SHP77 treated with DMSO at 0.1 percent for 48 hours (cell line): ENCODE measurements at places on chromosomes 3 and 15.

DNA sequence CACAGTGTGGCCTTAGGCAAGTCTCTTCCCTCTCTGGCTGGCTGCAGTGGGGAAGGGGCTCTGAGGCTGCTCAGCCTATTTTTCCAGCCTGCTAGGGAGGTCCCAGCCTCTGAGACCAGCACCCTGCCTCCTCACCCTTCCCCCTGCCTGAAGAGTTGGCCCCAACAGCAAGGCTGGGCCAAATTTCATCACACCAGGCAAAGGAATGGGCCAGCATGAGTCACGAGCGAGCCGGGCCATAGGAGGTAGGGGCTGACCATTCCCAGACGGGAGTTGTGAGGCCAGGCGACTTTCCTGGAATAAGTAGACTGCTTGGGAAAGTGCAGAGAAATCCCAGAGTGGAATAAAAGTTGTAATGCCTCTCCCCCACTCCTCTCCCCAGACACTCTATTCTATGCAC is 5.7 kb upstream of the FBLN2 start:
- no peak for DNase-seq

- no peak for DNase-seq
Measured at GRCh38 chr3:66789580-66790237, 208.4 kb upstream of the KBTBD8 start.

GRCh38 chr3:13869761-13870343 is 10.0 kb downstream of the WNT7A start:
- DNase-seq = no peak

DNA sequence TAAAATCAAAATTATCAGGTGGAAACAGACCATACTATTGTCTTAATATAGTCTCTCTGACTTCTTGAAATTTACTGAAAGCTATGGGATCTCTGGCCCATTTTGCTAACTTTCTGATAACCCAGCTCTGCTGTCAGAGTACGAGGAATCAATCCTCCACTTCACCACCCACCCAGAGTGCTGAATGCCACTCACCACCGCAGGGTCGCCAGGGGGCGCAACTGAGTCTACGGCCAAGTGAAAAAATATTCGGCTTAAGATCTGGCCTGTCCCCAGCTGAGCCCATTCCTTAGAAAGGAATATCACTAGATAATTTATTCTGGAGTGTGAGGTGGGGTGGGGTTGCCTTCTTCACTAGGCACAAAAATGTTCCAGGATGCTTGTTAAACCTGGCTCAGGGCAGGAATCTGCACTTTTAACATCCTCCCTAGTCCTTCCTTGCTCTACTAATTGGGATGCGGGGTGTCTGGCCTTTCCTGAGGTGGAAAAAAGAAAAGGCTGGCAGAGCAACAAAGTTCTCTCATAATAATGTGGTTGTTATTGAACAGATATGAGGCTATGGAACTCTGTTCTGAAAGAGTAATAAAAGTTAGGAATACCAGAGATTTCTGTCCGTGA is 520.6 kb downstream of the MFSD1 start:
- DNase-seq = no peak

- DNase-seq = no peak
Measured at GRCh38 chr15:31307270-31308184, 19.1 kb upstream of the KLF13 start.

GRCh38 chr3:177212756-177213155 is 15.5 kb upstream of the TBL1XR1 start:
- DNase-seq = no peak

DNA sequence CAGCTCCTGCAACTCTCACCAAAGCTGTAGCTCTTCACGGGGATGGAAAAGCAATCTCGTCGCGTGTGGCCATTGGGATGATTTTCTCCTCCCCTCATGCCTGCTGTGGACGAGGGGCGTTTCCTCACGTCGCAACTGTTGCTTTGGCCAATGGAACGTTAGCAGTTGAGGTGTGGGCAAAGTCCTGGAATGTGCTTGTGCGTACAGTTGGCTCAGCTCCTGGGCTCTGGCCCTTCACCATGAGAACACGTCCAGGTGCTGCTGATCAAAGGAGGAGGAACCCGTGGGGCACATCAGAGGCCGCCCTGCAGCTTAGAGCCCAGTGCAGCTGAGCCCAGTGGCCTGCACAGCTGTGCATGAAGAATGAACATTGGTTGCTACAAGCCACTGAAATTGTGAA is 186.1 kb downstream of the TJP1 start:
- DNase-seq = no peak

DNA sequence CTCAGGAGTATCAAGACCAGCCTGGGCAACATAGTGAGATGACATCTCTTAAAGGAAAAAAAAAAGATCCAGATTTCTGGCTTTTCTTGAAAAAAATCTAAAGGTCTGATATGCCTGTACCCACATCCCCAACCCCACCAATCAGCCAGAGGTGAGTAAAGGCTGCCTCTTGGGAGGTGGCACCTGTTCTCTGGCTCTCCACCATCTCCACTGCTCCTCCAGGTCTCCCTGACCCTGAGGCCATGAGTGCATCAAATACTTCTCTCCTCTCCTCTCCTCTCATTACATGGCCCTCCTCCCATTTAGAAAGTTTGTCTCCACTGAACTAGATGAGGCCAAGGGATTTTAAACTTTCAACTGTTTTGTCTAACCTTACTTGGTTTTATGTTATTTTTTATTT is 5.2 kb downstream of the SIAH2 start:
- no peak for DNase-seq

GRCh38 chr3:134328846-134329245 is 45.4 kb downstream of the AMOTL2 start:
- no peak for DNase-seq

- DNase-seq = no peak
Measured at GRCh38 chr3:36362216-36362615, 18.1 kb upstream of the STAC start.

DNA sequence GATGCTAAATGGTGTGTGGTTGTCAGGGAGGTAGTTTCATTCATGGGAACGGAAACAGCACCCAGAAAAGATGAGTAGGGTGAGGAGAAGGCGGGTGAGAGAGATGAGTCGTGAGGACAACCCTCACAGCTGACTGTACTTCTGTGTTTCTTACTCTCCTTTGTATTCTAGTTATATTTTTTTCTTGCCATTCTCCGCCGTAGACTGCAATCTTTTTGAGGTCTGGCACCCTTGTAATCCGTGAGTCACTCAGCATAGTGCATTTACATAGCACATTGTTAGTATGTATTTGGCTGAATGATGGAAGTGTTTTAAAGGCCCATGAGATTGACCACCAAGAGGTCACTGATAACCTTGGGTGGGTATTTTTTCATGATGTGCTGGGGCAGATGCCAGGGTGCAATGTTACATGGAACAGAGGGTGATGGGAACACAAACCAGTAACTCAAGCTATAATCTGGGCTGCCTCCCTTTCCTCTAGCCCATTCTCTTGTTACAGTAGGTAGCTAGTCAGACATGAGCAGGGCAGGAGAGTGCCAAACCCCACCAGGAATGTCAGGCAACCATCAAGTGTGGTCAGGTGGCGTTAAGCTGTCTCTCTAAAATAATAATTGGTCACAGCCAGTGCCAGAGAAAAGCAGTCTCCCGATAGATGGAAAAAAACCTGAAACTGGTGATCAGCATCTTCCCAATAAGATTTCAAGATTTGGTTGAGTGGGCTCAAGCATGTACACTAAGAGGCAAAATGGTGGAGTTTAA is 18.8 kb upstream of the DGKG start:
- no peak for DNase-seq

GRCh38 chr15:80106051-80106450 is 46.6 kb downstream of the ZFAND6 start:
- DNase-seq = no peak
